ENCODE measurements at places on chromosomes 6 and 20. TPM values are rescaled to one million over a fixed set of nuclear protein-coding genes. Genes with fewer than 3 reads are reported as not detected.

Gene SLC17A3
- total RNA-seq: not detected

Gene CRIP3
- not detected for total RNA-seq

Gene REV3L
- 39.4 TPM for total RNA-seq

Gene PLCB4
- not detected for total RNA-seq

Gene RIPOR2
- total RNA-seq: 9.2 TPM

Gene TGM2
- 85.5 TPM for total RNA-seq

Gene NKX2-2
- total RNA-seq: not detected

Gene OPN5
- not detected for total RNA-seq

Gene RIMS4
- not detected for total RNA-seq
